ENCODE measurements at places on chromosomes 4 and X.
A peak's percentile ranks its signal among the peaks of the same experiment; 100 is the strongest.

GRCh38 chrX:123358457-123358856 lies 174.4 kb downstream of the GRIA3 start:
- DNase-seq, result no peak

DNA sequence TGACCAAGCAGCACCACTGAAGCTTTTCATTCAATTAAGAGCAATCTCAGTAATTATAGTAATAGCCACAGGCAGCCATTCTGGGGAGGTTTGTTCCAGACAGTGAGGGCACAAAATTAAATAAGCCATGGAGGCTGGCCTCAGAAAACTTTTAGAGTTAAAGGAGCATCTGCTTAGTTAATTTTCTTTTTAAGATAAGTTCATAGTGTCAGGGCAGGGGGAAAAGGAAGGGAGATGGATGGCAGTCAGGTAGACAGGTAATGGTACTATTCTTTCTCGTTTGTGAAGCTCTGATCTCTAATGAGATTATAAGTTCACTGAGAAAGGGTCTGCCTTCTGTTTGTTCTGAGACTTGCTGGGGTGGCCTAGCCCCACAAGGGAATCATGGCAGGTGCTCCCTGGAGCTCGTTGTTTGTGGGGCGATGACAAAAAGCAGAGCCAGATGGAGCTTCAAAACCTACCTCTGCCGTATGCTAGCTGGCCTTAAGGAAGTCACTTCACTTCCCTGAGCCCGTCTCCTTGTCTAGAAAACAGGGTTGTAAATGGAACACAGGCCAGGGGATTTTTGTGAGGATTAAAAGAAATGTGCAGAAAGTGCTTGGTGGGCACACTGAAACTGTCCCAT lies 44.6 kb upstream of the FGFBP2 start:
- no peak for DNase-seq

DNA sequence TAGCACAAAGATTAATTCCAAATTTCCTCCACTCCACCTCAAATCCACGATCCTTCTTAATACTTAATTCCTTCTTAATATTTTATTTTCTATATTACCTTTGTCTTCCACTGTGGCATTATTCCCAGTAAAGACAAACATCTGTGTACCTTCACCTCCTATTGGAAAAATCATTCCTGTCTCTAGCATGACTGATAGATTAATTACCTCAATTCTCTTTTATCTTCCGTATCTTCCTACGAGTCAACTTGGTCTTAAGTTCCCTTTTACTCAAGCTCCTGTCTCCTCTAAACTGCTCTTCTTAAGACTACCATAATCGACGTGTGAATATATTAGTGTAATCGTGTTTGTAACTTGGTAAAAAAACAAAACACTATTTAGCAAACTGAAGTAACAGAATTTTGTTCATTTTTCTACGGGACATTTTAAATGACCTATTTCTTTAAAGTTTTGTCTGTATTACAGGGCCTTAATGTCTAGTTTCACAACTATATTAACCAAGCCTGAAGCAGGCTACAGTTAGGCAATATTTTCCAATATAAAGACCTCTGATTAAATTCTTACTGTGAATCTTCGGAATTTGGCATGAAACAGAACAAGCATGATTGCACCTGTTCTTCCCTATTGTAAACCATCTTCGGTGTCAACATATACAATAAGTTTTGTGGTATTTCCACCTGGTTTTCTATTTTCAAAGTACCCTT lies 1.1 kb upstream of the USP38 start:
- no peak for DNase-seq

DNA sequence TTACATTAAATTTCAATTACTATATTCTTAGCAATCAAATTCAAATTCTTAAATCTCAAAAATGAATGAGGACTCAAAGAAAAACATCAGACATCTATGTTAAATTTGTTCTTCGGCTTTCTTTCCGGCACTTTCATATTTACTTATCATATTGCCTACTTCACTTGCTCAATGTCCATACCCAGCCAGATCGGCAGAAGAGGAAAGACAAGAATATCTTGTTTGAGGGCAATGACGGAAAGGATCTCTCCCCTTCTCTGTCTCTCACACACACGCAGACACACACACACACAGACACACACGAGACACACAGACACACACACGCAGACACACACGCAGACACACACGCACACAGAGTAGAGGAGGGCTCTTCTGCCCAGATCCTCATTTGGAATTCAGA lies 13.2 kb upstream of the IRF2 start:
- no peak for DNase-seq

GRCh38 chrX:41293269-41293668 lies 40.7 kb upstream of the DDX3X start:
- no peak for DNase-seq

DNA sequence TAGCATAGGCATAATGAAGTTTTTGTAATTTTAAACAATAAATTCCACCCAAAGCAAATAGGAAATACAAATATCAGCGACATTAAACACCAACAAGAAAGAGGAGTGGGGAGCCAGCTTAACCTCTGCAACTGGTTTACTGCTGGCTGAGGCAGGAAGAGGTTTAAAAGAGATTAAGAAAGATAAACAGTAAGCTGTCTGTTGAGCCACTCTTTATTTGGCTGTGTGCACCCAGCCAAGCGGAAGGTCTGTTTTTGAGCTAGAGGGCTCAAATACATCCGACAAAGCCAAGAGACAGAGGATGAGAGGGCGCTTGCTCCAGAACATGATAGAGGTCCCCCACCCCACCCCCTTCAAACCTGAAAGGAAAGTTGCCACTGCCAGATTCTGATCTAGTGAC lies 191.4 kb downstream of the MGST2 start:
- DNase-seq, result no peak

DNA sequence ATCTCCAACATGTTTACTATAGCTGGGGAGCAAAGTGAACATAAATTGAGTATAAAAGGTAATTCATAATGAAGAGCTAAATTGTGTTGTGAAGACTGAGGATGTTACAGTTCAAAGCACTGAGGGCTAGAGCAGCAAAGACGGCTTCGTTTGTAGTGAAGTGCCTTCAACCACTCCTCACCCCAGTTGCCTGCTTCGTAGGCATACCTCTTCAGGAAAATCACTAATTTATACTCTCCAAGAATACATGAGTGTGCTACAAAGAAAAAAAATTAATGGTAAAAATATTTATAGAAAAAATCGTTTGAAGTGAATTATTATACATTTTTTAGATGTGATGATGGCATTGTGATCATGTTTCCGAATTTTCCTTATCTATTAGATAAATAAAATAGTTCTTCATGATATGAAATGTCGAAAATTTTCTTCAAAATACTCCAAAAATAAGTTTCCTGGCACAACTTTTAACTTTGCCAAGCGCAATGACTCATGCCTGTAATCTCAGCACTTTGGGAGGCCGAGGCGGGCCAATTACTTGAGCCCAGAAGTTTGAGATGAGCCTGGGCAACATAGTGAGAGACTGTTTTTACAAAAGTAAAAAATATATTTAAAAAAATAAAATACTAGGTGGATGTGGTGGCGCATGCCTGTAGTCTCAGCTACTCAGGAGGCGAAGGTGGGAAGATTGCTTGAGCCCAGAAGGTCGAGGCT lies 41.6 kb downstream of the ZFP42 start:
- DNase-seq, result no peak

- no peak for DNase-seq
Measured at GRCh38 chrX:71998836-71999509, 88.3 kb downstream of the NHSL2 start.

GRCh38 chr4:39846120-39846519 lies 131.6 kb downstream of the PDS5A start:
- DNase-seq, result peak; percentile 3

GRCh38 chrX:42857766-42858165 lies 79.8 kb upstream of the PPP1R2C start:
- DNase-seq, result no peak

GRCh38 chr4:7797330-7797729 lies 142.3 kb downstream of the AFAP1 start:
- no peak for DNase-seq

DNA sequence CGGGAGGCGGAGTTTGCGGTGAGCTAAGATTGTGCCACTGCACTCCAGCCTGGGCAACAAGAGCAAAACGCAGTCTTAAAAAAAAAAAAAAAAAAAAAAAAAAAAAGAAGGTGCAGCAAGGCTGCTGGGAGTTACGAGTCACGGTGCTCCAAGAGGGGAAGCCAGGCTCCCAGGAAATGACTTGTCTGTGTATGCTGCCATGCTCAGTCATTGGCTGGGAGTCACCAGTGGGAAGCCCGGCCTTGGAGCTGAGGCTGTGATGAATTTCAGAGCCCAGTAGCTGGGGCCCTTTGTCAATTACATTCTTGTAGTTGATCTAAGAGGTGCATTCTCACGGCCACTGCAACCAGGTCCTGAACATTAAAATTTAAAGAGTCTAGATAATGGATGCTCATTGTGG lies 1105.1 kb upstream of the TENM3 start:
- no peak for DNase-seq

- DNase-seq, result peak; percentile 12
Measured at GRCh38 chrX:102712981-102713625, 855 bp downstream of the GPRASP2 start.

GRCh38 chr4:173577963-173578362 lies 47.9 kb upstream of the HAND2 start:
- DNase-seq, result no peak

DNA sequence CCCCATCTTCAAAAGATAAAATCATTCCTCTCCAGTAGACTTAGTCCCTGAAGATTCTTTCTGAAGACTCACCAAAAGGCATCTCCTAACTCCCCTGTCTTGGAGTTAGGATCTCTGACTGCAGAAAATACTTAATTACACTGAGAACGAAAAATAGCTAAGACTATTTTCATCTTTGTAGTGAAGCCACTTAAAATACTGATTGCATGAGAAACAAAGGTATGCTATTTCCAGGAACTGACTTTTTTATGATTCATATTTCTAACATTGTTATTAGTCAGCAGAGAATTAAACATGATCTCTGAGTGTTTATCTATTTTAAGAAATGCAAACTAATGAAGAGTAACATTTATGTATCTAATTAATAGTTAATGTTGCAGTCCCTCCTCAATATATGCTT lies 71.8 kb upstream of the NR3C2 start:
- DNase-seq, result no peak

- DNase-seq, result no peak
Measured at GRCh38 chr4:123867910-123868587, 471.5 kb downstream of the SPRY1 start.

GRCh38 chr4:133402616-133403015 lies 253.5 kb downstream of the PCDH10 start:
- no peak for DNase-seq

- no peak for DNase-seq
Measured at GRCh38 chr4:145552181-145552822, 66.9 kb upstream of the MMAA start.

- peak; percentile 29 for DNase-seq
Measured at GRCh38 chr4:85445050-85445639, 29.8 kb upstream of the ARHGAP24 start.

GRCh38 chrX:115913575-115913974 lies 257.0 kb upstream of the AGTR2 start:
- no peak for DNase-seq

DNA sequence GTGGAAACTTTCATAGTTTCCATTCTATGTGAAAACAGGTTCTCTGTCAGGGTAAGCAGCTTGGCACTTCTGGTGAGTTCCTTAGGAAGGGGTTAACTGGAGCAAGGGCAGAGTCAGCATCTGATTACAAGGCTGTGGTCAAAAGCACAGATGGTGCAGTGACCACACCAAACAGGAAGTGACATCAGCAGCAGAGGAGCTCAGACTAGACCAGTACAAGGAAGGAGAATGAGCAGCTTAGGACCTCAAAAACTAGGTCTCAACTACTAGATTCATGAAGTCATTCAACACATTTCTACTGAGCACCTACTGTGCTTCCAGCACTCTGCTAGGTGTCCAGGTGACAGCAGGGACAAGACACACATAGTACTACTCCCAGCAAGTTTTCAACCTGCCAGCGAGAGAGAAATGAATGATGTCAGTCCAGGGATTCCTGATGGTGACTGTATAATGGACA lies 130.2 kb downstream of the AMELX start:
- DNase-seq, result no peak

DNA sequence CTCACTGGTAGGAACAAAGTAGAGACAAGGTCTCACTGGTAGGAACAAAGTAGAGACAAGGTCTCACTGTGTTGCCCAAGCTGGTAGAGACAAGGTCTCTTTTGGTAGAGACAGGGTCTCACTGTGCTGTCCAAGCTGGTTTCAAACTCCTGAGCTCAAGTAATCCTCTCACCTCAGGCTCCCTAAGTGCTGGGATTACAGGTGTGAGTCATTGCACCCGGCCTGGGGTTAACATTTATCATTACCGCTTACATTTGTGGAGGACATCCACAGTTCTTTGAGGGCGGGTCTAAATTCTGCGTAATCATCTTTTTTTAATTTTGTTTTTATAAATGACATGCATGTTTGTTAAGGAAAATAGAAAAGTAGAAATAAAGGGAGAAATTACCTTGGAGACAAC lies 12.0 kb downstream of the RAB33B start:
- DNase-seq, result no peak

- DNase-seq, result no peak
Measured at GRCh38 chrX:15598026-15598425, 2.7 kb downstream of the ACE2 start.

DNA sequence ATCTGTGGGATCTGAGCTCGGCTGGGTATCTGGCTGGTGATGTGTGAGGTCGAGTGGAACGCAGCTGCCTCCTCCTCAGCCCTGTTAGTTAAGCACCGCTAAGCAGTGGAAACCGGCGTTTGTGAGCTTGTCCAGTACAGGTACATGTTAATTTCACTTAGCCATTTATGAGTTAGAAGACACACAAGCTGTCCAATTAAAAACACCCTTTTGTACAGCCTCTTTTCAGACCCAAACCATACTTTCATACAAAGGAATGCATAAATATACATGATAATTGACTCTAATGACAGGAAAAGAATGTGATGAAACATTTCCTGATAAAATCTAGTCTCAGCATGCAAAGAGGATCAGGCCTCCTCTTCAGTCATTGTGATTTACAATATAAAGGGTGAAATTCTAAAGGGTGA lies 163.6 kb upstream of the FAT1 start:
- peak; percentile 13 for DNase-seq

Measured in fibroblast of skin of left quadriceps (primary cell).